Stimulated activated CD8-positive, alpha-beta memory T cell treated with anti-CD3 and anti-CD28 coated beads, Interleukin-7, amount 100 ng/mL, for 1 hour (primary cell): ENCODE measurements at places on chromosomes 2 and 18.

DNA sequence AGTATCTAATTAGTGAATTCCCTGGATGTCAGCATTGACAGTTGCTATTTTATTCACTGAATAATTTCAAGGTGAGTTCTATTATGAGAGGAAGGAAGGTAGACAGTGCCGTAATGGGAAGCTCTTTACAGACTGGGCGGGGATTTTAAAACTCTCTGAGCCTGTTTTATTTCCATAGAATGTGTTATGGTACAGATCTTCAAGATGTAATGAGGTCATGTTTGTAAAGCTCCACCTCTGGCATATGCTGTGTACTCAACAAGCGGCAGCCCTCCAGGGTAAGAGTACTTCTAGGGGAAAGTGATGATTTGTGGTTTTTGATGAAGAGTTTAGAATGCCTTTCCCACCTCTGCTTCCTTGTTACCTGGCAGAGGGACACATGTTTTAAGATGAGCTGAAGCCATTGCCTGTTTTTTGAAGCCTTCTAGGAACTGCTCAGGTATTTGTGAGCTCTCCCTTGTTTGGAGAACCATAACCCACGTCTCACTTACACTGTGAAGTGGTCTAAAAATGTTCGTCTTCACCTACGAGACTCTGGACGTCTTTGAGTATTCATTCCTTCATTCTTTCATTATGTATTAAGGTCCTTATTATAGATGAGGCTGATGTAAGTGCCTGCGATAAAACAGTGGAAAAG, 251.2 kb downstream of the PTGR3 start:
- no peak for DNase-seq

DNA sequence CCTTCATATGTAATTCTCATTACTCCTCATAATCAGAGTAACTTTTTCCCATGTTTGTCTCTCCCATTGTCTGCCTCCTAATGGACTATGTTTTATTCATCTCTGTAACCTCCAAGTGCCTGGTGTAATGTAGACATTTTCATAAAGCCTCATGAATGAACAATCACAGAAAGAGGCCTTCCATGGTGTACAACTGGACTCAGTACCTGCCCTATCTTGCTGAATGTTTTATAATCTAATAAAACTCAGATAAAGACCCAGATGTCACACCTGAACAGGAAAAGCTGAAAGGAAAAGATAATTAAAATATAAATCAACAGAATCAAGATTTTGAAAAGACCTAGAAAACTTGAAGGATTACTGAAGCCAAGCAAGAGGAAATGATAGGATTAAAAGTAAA, 36.7 kb downstream of the RAB1A start:
- no peak for DNase-seq

GRCh38 chr18:66562279-66562678, 41.6 kb downstream of the CDH19 start:
- no peak for DNase-seq

GRCh38 chr2:26001743-26002351, 19.6 kb upstream of the KIF3C start:
- DNase-seq: no peak

- DNase-seq: no peak
These were observed 225.9 kb downstream of the NEDD4L start for GRCh38 chr18:58269931-58270330.

GRCh38 chr2:164369366-164369765, 251.9 kb downstream of the GRB14 start:
- DNase-seq: no peak

DNA sequence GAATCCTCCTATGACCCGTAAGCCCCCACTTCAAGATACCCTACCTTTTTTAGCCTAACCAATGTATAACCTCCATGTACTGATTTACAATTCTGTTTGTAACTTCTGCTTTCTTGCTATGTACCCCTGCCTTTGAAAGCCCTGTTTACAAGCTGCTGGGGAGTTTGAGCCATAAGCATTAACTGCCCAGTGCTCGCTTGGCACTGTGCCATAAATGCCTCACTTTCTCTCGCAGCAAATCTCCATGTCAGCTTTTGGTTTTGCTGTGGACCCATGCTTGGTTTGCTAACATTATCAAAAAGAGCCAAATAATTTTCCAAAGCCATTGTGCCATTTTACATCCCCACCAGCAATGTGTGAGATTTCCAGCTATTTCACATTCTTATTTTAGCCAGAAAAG, 51.8 kb downstream of the TEX51 start:
- DNase-seq: no peak

- DNase-seq: no peak
These were observed 265.4 kb downstream of the GULP1 start for GRCh38 chr2:188557081-188557480.

GRCh38 chr18:38909972-38910371, 1344.4 kb upstream of the CELF4 start:
- no peak for DNase-seq

DNA sequence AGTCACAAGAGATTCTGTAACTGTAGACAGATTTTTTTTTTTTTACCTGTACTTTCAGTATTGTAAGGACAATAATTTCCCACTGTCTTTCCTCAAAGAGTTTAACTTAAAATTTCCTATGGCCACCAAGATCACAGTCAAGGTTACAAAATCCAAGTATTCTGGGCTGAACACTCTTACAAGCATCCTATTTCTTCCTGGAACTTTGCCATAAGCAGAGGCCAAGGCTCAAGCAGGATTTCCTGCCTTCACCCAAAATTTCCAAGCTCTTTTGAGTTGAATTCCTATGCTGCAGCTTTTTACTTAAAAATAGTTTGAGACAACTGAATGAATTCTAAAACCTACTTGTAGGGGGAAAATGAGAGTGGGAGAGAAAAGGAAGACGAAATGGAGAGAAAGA, 299.4 kb downstream of the ZNF516 start:
- DNase-seq: no peak

GRCh38 chr18:76449111-76449453, 46.0 kb downstream of the ZNF516 start:
- DNase-seq: no peak

- DNase-seq: no peak
These were observed 101.5 kb upstream of the NEDD4L start for GRCh38 chr18:57942493-57942892.

GRCh38 chr2:230893338-230893737, 28.6 kb downstream of the ITM2C start:
- no peak for DNase-seq

DNA sequence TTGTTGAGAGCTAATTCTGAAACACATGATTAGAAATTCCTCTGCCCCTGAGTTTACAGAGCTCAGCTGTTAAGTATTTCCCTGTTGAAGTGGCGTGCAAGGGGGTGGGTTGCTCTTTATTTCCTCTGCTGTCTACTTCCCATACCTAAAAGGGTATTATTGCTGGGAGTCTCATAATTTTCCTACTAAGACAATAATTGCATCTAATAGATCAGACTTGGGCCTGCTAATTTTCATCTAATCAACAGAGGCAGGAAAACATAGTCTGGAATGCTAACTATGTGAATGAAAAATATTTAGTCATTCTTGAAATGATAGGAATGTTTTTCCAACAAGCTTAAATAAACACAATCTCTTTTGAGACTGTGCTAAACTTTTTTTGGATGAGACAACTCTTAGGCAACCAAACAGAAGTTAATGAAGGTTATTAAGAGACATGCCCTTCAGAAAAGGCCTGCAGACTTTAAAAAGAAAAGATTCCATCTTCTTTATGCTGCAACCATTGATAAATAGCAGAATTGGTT, 111.4 kb downstream of the FEZ2 start:
- DNase-seq: no peak

DNA sequence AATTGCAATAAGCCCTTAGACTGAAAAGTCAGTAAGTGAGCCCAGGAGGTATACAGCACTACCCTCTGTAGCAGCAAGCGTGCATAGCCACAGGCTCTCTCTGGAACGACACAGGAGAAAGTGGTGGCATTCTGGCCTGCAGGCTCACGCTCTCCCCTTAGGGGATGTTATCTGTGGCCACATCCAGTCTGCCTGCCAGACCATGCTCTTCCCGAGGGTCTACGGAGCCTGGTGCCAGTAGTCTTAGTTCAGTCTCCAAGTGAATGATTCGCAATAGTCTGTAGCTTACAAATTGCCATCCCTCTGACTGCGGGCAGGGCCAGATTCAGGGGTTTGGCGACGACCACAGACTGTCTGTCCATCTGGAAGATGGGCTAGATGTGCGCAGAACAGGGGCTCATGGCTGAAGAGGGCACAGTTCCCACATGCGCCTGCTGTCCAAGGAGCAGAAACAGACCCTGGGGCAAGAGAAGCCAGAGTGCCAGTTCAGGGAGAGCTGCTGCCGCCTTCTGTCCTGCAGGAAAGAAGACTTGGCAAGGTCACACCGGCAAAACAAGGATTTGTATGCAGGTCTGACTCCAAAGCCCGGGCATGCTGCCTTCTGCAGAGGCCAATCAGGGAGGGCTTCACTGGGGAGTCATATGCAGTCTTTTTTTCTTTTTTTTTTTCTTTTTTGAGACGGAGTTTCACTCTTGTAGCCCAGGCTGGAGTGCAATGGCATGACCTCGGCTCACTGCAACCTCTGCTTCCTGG, 3.5 kb upstream of the KLF11 start:
- DNase-seq: no peak

DNA sequence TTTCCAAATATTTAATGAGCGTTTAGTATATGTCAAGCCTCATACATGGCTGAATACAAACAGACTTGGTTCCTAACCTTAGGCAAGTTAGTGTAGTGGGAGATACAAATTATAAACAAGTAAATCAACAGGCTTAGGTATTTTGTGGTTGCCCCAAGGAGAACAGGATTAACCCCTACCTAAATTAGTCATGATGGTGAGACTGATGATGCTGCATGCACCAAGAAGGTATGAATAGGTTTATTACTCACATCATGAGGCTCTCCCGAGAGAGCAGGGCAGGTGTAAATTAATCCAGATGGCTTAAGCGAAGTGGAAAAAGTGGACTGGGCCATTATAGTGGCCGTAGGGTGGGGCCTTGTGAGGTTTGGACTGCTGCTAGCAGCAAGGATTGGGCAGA, 118.1 kb upstream of the GCFC2 start:
- DNase-seq: no peak

DNA sequence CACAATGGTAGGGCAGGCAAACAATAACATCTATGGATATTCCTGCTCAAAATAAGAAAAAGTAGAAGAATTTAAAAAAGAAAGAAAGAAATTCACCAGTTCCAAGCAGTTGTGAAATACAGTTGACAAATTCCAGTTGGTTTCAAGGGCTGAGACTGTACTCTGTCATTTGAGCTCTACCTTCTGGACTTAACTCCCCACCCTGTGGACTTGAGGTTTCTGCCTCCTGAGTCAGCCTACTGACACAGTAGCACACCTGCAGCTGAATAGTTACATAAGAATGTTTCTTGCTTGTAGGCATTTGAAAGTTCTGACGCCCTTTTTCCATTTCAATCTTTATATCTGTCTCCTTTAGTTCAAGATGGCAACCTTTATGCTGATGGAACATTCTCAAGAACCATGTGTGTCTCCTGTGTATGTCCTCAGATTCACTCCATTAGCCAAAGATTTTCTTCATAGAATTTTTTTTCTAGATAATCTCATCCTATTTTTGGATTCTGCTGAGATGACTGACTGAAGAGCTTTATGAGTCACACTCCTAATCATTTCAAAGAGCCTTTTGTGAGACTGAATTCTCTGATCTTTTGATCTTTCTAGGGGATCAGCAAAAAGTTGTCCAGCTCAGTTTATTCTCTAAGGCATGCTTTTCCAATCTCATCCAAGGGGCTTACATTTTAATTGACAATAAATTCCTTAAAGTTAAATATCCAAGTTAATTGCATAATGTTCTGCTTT, 19.1 kb downstream of the NETO1 start:
- DNase-seq: no peak

- DNase-seq: no peak
These were observed 435.7 kb downstream of the TXNL1 start for GRCh38 chr18:56202678-56203077.

DNA sequence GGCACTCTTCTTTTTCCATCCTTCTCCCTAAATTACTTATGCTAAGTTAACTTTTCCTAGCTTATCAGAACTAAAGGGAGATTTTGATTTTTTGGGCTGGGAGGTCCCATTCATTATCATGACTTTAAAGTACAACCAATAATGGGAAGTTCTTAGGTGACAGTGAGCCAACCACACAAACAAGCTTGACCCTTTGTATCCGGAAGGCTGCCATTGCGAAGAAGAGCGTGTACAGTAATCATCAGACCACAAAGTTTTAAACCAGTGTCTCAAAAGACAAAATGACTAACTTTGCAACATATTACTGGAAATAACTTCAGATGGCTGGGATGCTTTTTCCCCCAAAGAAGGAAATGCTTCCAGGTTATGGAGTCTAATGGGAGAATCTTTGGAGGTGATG, 298.1 kb downstream of the TGIF1 start:
- no peak for DNase-seq

GRCh38 chr2:96538487-96539214, 2.1 kb downstream of the ARID5A start:
- DNase-seq: peak; percentile 76

GRCh38 chr18:35095983-35096676, 54.9 kb downstream of the MAPRE2 start:
- no peak for DNase-seq

- DNase-seq: no peak
These were observed 26.1 kb upstream of the REG3G start for GRCh38 chr2:78999406-78999805.

DNA sequence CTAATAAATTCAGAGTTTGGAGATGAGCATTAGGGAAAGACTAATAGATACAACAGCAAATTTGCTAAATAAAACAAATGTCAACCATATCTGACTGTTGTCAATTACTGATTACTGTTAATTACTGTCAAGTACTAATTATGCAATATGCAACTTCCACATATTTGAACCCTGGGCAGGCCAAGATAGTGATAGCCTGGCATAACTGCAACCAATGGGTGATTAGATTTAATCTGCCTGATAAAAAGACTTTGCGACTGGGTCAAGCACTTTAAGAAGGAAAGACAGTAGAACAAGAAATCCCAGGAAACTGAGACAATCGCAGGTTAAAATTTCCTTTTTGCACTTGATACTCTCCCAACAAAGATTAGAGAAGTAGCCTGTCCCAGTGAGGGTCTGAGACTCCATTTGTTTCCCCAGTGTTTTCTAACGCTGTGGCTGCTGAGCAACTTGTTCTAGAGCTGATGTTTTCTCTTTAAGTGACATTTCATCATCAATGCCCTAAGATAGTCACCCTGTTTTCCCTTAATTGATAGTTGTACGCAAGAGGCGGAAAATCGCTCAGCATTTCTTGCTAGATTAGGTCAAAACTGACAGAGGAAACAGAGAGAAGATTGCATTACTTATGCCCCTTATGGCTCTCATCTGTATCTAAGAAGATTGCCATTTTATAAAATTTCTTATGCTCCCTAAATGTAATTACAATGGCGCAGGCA, 17.8 kb downstream of the ARHGAP15 start:
- DNase-seq: no peak

DNA sequence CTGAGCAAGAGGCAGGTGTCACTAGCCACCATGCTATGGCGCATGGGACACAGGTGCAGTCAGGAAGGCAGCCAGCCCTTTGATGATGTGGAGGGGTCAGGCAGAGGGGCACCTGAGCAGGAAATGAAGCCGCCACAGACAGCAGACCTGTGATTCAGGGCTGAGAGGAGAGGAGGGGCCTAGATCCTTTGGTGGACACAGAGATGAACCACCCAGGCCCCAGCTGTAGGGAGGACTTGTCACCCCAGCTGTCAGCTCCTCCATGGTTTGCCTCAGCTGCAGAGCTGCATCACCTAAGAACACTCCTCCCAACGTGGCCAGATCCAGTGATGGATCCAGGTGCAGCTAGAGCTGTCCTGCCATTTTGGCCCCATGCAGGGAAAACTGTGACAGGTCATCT, 11.6 kb downstream of the ASB18 start:
- DNase-seq: no peak
